BE2C (cell line): ENCODE measurements at places on chromosomes 2 and 18.

GRCh38 chr2:120439637-120440384 is 93.9 kb downstream of the INHBB start:
- no peak for DNase-seq

DNA sequence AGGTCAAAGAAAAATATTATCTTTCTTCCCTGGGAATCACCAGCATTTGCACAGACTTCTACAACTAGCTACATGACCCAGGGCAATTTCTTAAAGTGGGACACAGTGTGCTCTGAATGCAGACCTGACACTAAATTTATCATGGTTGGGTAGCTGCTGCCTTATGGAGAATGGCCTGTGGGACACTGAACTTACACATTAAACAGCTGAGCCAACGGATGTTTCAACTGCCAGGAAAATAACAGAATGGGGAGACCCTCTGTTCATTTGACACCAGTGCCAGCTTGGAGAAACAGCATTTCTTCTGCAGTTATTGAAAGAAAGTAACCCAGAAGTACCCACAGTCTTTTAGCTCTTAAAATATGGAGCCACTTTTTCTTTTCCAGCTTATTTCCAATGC is 54.1 kb downstream of the SLC8A1 start:
- DNase-seq, result no peak

DNA sequence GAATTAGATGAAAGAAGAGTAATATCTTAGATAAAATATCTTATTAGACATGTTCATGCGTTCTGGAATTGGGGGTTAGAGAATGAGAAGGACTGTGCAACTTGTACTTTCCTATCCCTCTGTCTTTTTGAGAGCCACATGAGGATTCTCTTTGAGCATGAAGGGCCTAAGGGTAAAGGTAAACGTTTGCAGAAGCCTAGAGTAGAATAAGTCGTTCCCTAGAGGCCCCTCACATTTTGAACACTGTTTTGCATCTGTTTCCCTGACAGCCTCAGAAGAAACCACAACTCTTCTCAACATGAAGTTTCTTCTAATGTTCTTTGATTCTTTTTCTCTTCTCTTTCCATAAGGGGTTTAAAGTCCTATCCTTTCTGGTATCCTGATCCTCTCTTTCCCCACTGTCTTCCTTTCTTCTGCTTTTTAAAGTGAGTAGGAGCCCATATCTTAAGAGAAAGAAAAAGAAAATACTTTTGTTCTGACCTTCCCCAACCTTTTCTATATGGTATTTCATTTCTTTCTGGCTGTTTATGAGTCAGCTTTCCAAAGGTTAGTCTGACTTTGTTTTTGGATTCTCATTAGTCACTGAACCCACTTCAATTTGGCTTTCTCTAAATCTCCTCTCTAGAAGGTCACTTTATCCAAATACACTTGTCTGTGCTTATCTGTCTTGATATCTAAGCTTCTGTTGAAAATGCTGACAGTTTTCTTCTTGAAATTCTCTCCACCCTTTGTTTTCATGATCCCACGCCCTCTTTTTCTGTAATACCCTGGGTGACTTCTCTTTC is 34.8 kb downstream of the PPP1R1C start:
- DNase-seq, result no peak

DNA sequence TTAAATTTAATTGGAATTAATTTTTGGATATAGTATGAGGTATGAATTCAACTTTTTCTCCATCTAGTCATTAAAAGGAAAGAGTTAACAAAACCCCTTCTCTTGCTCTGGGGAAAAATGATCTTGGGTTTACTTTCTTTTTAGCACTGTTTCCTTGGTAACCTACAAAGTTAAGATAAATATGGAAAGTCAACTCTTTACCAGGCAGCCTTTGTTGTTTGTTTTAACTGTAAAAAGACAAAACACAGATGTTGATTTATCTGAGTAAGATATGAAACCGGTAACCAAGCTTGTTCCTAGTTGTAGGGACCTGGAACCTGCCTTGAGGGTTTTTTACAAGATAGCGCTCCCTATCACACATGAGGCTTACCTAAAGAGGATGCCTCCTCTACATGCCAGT is 10.1 kb upstream of the SANBR start:
- DNase-seq, result no peak

GRCh38 chr2:109218087-109218791 is 89.2 kb downstream of the SH3RF3 start:
- DNase-seq, result no peak
